ENCODE measurements at places on chromosomes 7 and 10.

DNA sequence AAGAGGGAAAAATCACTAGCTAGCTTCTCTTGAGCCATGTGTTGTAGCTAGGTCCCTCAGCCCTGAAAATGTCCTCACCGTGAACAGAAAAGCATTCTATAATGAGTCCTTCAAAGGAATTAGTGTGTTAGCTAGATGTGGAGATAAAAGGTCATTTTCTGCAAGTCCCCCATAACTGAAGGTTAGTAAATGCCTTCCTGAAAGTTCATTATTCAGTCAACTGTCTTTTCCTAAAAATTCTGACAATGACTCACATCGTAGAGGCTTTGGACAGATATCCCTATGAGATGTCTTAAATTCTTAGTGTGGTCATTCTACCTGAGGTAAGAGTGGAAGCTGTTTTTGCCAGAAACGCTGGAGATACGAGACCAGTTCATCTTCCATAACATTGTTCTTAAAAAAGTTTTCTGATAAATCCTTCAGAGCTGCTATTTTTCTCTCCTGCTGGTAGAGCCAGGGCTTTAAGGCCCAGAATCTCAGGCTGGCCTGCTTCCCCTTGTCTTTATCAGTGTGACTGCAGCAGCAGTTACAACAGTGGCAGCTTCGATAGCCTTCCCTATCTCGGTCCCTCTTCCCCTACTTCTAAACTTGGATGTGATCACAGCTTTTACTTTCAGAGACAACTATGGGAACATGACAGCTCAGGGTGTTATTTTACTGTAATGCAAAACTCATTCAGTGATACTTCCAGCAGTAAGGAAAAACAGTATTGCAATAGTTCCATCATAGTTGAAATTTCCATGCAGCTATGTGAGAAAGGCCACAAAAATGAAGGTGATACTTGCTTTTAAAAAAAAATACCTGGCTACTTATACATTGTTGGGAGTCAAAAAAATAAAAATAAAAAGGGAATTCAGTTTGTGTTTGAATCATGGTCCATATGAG lies 37.3 kb upstream of the PRKAR2B start:
- no peak for DNase-seq

- no peak for DNase-seq
Observed at GRCh38 chr7:151308256-151308655, 33.4 kb upstream of the NUB1 start.

DNA sequence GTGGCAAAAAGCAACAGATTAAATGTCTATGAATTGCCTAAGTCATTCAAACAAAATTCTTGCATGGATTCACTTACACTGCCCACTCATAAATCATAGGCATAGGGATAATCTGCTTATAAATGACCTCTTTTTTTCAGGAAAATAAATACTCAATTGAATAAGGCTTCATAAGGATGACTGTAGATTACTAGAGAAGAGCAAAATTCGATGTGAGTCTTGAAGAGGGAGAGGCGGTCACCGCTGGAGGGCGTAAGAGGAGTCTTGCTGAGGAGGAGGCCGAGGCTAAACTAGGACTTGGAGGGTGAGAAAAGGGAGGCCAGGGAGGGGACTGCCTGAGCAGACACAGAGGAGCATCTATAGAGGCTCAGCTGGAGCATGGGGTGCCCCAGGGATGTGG lies 135.4 kb upstream of the RSU1 start:
- no peak for DNase-seq

GRCh38 chr7:38229386-38229785 lies 44.0 kb downstream of the TARP start:
- DNase-seq = no peak

DNA sequence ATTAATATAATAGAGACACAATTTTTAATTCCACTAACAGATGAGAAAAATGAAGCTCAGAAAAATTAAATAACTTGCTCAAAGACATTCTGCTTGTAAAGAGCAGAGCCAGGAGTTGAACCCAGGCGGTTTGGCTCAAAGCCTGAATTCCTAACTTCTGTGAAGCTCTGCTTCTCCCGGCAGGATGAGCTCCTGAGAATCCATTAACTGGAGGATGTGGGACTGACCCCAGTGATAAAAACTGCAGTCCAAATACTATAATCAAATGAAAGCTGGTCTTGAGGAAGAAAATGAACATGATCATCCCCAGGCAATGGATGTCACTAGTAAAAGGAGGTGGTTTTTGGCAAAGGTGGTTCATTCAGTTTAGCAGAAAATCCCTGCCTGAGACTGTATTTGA lies 898.2 kb downstream of the CCSER2 start:
- DNase-seq = no peak

DNA sequence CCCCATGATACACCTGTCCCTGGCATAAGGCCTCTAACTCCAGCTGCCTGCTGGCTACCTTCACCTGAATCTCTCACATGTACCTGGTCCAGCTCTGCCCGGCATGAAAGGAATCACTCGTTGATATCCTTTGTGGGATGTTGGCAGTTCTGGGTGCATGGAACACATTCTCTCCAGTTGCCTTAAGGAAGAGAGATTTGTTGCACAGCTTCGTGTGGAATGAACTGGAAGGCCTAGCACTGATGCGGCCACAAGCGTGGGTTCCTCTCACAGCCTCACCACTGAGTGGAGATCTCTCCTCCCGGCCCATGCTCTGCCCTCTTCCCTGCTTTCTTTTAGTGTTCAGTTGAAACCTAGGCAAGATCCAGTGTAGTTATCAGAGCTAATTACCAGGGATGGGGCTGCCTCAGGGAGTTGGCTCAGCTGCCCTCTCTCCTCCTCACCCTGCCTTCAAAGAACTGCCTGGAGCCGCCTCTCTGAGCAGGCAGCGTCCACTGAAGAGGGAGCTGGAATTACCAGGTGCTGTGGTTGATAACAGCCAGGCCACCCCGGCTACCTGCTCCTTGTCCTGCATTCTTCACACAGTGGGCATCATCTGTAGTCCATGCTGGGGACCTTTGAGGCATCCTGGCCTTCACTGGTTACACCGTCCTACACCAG lies 194.3 kb downstream of the CCDC3 start:
- DNase-seq = no peak

GRCh38 chr7:158973440-158973839 lies 117.1 kb downstream of the DYNC2I1 start:
- peak; percentile 86 for DNase-seq
